A549 treated with GW870086 at 1 μM for 4 hours (cell line): ENCODE measurements at places on chromosomes 2 and 18. TPM values are rescaled to one million over a fixed set of nuclear protein-coding genes. Genes with fewer than 3 reads are reported as not detected.

Gene ANKRD53
- total RNA-seq, result 0.12 TPM in 1 of 5 replicates, not detected in the others

Gene ACTG2
- 0.29 to 0.47 TPM (median 0.37 TPM) in 4 of 5 replicates, not detected in the other for total RNA-seq

Gene TUBA3E
- total RNA-seq, result 0.29 to 0.83 TPM (median 0.62 TPM) in 5 replicates

Gene SERPINB12
- total RNA-seq, result not detected in 5 replicates
